A549 (cell line): ENCODE measurements at places on chromosomes 12 and 14.

DNA sequence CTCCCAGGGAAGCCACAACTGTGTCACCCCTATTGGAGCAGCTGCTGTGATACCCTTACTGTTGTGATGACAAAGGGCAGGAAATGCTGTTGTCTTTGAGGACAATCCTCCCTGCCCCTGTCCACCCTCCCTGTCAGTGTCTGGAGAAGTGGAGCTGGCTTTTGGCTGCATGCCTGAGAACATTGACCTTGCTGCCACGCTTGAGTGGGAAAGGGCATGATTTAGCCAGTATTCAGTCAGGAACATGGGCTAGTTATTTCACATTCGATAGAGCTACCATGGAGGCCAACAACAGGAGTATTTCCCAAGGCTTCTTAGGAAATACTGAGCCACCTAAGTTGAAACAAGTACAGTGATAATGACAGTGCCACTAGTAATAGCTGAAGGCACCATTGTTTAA is 59.4 kb downstream of the MYRFL start:
- no peak for DNase-seq

GRCh38 chr12:98725476-98726247 is 80.6 kb downstream of the APAF1 start:
- no peak for DNase-seq

- no peak for DNase-seq
Measured at GRCh38 chr14:35352274-35353233, 52.0 kb downstream of the NFKBIA start.

- no peak for DNase-seq
Measured at GRCh38 chr12:131557078-131557709, 153.7 kb upstream of the SFSWAP start.

DNA sequence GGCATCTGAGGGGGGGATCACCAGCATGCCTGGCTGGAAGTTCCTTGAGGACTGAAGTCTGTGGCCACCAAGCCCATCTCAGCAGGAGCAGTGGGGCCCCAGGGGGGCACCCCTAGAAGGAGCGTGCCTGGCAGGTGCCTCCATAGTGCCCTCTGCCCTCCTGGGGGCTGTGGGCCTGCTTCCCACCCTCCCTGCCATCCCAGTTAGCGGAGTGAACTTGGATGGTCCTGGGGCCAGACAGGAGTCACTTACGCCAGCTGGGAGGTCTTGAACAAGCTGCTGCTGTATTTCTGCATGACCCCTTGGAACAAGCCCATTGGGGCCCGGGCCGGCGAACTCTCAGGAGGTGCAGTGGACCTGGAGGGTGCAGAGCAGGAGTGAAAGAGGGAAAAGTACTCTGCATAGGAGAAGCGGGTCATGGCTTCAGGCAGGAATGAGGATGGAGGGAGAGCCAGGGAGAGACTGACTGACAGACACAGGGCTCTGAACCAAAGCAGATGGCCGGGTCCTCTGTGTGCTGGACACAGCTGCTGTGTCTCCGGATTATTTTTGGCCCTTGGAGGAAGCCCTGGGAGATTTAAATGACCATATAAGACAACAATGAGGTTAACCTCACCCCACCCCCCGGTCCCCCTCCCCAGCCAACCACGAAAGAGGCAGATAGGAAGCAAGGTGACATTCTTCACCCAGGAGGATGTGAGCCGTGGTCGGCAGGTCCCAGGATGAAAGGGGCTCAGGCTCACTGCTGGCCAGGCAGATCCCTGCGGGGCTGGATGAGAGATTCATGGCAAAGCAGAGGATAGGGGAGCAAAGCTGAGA is 19.6 kb downstream of the ASB2 start:
- no peak for DNase-seq

GRCh38 chr12:119649202-119649808 is 18.6 kb upstream of the PRKAB1 start:
- no peak for DNase-seq

DNA sequence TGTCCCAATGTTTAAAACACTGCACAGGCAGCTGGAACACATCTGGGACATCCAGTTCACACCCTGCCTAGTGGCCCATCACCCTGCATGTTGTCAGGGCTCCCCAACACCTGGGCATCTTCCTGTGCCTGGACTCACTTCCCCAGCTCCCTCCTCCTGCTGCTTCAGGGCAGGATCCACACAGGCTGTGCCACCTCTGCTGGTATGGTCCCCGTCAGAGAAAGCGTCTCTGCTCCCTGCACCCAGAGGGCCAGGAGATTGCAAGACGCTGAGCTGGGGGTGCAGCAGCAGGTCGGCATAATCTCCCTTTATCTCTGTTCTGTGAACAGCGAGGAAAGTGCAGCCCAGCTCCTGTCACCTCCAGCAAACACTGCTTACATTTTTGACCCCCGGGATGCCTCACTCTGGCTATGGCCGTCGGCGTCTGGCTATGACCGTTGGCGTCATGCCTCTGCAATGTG is 124.3 kb downstream of the ADGRD1 start:
- no peak for DNase-seq

DNA sequence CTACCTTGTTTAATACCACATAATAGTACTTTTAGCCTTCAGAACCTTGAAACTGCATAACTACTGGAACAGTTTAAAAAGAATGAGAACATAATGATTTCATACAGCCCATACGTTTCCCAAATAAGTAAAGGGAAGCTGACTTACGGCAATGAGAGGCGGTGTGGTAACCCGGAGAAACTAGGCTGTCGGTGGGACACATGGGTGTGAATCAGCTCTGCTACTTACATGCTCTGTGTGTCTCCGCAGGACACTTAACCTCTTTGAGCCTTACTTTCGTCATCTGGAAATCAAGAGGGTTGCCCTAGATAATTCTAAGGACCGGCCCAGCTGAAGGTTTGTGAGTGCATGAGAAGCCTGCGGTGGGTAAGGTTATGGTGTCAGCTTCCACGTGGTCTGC is 49.3 kb upstream of the PLEKHG3 start:
- DNase-seq, result no peak

- DNase-seq, result no peak
Measured at GRCh38 chr12:84375449-84376170, 537.0 kb downstream of the SLC6A15 start.

DNA sequence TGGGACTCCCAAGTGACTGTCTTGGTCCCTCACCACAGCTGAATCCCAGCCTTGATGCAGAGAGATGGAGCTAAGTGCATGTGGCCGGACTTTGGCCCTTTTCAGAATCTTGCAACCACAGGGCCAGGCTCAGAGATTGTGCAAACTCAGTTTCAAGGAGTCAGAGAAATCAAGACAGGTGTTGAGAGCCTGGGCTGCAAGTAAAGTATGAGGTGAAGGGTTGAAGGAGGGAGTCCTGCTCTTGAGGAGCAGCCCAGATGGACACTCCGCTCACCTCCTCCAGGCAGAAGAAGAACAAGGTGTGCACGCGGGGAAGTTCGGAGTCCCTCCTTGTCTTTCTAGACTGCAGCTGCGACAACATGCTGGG is 6.3 kb upstream of the BMP4 start:
- no peak for DNase-seq

- DNase-seq, result no peak
Measured at GRCh38 chr14:50343434-50343833, 31.3 kb downstream of the DMAC2L start.

- DNase-seq, result no peak
Measured at GRCh38 chr14:91125271-91125660, 11.4 kb downstream of the DGLUCY start.

GRCh38 chr14:51630987-51631386 is 20.7 kb upstream of the FRMD6 start:
- no peak for DNase-seq

GRCh38 chr12:51326698-51327439 is 2.9 kb upstream of the BIN2 start:
- peak; percentile 42 for DNase-seq

DNA sequence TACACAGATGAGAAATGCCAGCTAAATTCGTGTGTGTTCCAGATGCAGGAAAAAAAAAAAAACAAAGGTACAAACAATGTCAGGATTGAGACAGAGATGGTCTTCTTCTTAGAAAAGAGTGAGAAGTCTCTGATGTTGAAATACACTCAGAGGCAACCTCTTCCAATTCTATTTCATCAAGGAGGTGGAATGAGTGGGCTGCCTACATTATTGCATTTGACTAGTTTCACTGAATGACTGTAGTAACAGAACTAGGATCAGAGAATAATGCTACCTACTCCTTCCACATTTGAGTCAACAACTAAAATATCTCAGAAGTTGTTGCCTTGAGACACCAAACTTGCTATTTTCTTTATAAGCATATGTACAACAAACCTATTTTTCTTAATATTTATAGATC is 1332.2 kb upstream of the FLRT2 start:
- no peak for DNase-seq

GRCh38 chr14:38098074-38098836 is 109.4 kb upstream of the SSTR1 start:
- no peak for DNase-seq

DNA sequence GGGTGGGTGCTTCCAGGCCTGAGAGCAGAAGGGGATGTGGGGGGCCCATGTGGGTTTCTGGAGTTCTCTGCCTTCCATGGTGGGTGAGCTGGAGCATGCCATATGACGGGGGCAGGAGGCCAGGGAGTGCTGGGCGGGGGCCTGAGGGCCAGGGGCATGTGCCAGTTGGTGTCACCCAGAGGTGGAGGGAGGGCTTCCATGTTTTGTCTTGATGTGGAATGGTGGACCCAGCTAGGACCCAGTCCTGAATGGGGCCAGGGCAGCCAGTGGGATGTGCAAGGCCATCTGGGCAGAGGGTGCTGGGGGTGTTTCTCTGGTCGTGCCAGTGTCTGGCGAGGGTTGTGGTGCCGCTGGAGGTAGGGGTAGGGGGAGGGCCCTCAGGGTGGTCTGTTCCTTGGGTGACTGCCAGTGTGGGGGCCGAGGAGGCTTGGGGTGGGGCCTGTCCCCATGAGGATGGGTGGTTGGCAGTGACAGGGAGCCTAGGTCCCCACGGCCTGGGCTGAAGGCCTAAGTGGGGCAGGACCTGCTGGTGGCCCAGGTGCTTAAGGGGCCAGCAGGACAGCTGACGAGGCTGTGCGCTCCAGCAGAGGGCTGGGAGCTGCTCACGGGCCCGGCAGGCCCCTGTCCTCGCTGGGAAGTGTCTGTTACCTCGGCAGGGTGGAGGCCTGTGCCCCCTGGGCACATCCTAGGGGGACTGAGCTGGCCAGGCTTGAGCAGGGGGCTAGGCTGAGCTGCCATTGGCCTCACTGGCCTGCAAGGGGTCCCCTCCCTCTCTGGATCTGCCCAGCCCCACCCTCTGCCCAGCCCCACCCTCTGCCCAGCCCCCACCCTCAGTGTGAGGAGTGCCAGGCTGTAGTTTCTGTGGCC is 26.8 kb downstream of the CEP170B start:
- DNase-seq, result no peak

DNA sequence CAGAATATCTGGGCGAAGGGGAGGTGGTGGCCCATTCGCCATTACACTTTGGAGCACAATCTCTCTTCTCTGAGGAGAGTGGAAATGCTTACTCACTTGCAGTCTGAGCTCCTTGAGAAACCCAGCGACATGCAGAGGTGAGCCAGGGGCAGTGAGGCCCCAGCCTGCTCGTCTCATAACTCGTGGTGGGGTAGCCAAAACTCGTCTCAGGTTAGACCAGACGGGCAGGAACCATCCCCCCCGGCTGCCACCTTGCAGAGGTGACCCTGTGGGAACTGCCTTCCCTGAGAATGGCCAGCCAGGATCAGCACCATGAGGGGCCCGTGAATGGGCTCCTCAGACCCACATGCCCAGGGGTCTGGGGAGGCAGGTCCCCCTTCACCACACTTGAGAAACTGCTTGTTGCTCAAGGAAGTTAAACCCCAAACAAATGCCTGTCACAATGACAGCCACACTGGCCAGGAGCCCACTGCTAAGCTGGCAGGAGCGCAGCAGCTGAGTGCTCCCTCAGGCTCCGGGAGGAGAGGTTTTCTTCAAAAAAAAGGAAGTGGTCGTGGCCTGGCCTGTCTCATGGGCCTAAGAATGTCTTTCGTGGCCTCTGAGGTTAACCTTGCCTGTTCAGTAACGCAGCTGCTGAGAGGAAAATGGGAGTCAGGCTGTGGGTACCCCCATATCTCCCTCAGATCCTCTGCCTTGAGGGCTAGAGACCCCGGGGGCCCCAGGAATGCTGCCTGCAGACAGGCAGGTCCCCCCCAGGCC is 9.2 kb upstream of the ALDH2 start:
- no peak for DNase-seq

DNA sequence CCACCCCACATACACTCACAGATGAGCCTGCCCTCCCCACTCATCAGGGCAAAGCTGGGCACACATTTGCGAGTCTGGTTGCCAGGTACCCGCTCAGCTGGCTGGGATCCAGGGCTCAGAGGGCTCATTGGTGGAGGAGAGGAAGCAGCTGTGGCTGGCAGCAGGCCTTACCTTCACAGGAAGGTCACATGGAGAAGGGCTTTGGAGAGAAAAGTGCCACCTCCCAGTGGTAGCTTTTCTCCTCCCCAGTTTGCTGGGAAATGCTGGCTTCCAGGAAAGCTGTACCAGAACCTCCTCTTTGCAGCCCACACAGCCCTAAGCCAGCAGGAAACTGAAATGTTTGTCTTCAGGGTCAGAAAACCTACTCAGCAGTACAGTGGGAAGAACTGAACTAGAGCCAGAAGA is 55.6 kb downstream of the LGMN start:
- DNase-seq, result peak; percentile 27

DNA sequence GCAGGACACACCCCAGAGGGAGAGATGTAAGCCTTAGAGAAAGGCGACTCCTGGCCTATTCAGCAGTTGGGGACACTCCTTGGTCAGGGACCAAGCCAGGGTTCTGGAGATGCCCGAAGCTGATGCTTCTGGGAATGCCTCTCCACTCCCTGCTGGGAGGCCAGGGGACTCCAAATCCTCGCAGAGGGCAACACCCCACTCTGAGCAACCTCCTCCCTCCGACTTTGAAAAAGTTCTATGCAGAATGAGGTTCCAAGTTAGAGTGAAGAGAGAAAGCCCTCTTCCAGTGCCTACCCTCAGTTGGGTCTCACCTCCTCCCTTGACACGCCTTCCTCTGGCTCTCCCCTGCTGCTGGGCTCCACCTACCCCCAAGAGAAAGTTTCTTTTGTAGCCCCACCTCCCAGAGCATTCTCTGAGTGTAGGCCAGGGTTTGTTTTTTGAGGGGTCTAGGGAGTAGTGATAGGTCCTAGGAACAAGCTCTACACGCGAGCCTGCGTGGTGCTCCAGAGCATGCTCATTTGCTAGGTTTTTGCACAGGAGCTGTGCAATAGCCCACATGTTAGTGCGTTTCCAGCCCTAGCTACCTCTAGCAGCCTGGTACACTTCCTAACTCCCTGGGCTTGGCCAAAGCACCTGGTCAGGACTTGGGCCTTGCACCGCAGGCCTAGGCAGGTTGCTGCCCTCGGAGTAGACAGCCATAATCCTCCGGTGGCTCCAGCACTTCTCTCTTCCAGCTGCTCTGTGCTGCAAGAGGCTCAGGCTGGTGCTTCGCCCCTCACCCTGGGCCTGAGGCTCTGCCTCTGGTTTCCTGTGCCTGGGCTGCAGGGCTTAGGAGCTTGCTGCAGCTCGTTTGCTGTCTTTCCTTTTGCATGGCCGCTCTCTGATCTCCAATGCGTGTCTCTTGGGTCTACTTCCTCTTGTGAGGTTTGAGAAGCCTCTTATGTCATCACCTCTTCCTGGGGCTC is 590 bp upstream of the CEBPE start:
- no peak for DNase-seq
